ENCODE measurements at places on chromosomes 5 and 9.

DNA sequence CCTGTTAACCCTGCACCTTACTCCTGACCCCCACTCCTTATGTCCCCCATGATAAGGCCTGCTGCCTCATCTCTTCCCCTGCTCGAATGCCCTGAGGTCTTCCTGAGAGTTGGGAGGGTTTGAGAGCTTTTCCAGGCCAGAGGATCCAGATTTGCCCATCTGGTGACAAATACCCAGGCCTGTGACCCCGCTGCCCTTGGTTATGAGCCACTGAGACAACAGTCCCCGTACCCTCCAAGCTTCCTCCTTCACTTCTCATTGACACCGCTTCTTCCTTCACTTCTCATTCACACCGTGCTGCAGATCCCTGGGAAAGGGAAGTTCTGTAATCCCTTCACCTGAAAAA lies 593 bp downstream of the GM2A start:
- no peak for DNase-seq

DNA sequence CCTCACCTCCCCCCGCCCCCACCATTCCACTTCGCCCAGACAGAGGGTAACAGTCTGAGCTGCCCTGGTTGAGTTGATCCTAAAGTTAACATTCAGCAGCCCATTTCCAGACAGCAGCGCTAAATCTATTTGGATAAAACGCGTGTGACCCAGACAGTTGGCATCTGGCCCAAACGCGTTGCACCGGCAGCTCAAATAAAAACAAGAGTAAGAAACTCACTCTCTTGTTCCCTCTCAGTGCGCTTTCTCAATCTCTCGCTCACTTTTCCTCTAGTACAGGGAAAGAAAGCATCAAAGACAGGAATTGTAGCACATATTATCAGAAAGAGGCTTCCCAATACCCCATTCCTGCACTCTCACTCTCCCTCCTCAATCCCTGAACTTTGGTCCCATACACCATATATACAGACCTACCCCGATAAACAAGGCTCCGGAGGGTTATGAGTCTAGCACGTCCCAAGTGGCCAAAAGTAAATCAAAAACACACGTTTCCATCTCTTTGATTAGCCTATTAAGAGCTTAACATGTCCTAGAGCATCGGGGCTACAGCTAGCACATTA lies 1.3 kb downstream of the ADAMTS6 start:
- no peak for DNase-seq

DNA sequence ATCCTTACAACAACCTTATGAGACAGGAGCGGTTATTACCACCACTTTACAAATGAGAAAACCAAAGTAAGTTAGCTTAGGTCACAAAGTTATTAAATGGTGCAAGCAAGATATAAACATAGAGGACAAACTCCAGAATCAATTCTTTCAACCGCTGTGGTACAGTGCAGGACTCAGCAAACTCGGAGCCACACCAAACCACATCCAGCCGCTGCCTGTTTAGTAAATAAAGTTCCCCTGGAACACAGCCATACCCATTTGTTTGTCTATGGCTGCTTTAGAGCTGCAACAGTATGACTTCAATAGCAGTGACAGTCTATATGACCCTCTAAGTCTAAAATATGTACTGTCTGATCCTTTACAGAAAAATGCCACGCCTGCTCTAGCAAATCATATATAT lies 1567.2 kb upstream of the WWC1 start:
- no peak for DNase-seq

DNA sequence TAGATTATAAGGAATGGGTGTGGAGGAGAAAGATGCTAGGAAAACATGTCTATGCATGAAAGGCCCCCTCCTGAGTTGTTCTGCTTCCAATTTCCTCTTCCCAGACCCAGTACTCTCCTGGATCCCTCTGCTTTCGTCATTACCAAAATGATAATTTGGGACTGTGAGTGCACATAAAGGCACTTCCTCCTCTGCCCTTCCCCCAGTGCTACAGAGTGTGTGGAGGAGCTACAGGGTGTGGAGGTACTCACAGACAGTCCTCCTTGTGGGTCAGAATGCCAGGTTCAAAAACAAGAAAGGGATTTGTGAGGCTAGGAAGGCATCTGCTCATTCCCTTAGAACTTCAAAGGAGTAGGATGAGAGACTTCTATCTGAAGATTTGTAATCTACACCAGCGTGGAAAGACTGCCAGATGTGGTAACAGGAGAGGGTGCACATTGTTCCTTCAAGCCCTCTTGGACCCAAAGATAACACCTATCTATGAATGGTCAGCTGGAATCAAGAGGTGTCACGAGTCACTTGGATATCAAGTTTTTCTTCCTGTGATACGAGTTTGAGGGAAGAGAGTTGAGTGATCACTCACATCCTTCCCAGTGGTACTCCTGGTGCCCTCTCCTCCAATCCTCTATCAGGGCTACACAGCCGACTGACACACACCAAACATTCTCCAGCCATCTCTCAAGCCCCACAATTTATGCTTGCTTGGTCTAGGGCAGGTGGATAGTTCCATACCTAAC lies 201.1 kb downstream of the EPB41L4A start:
- DNase-seq = no peak

Data from HCT116 (cell line).